NCI-H774 (cell line): ENCODE measurements at places on chromosomes 3 and 15.

- DNase-seq = no peak
Observed at GRCh38 chr3:122235147-122235546, 51.7 kb downstream of the CASR start.

DNA sequence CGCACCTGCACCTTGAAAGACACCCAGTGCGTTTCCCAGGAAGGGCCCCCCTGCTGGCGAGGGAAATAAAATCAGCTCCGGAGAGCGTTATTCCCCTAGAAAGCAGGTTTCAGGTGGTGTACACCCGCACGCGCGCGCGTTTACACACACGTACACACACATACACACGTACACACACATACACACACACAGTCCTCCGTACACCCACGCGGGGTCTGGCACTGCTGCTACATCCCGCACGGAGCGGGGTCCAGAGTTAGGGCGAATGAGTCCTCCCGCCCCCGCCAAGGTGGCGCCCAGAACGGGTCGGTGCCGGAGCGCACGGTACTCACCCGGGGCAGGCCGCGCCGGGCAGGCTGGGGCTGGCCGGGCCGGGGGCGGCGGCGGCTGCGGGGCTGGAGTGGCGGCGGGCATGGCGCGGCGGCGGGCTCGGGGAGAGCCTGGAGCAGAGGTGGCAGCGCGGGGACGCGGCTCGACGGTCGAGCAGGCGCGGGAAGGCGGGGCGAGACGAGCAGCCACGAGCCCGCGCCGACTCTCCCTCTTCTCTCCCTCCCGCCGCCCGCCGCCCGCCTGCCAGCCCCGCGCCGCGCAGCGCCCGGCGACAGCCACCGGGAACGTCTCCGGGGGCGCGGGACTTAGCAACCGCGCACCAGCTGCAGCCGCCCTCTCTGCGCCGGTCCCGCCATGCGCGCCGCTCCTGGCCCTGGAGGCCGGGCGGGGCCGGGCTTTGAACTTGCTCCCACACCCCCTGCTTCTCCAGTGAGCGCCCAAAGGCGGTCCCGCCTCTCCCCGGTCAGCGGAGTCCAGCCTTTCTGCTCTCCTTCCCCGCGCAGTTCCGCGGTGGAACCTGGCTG is at the start of gene DCLK3:
DCLK3 (minus strand) TSS at position 704 of the 854 bp plus-strand sequence; CDS start at position 414, 290 bp downstream.
- DNase-seq = no peak

- no peak for DNase-seq
Observed at GRCh38 chr3:160331127-160331937, 67.7 kb downstream of the IFT80 start.

- DNase-seq = no peak
Observed at GRCh38 chr3:25419251-25419650, 8.8 kb upstream of the RARB start.

GRCh38 chr3:11086856-11087255 is 67.4 kb upstream of the HRH1 start:
- no peak for DNase-seq

- DNase-seq = no peak
Observed at GRCh38 chr15:97995881-97996603, 35.5 kb downstream of the ARRDC4 start.

DNA sequence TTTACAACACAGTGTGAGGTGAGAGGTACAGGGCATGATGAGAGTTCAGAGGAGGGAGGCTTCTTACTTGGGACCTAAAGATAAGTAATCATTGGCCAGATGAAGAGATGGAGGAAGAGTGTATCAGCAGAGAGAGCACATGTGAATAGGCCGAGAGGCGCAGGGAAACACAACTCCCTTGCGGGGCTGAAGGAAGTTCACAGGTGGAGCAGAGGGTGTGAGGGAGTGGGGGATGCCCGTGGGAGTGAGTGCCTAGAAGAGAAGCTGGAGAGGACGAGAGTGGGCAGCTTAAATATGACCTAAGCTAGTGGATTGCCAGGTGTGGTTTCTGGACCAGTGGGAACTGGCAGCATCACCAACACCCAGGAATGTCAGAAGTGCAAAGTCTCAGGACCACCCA is 98.2 kb upstream of the TBC1D5 start:
- no peak for DNase-seq

DNA sequence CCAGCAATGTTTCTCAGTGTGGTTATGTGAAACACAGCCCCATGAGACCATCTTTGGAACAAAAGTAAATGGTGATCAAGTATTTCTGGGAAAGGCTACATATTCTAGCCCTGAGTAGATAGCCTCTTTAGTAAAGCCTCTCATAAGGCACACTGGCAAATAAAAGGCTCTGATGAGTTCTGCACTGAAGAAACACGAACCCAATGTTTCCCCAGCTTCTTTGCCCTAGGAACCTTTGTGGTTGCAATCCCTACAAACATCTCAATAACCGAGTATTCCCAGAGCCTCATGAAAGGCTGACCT is 41.8 kb downstream of the RAB6B start:
- DNase-seq = no peak

DNA sequence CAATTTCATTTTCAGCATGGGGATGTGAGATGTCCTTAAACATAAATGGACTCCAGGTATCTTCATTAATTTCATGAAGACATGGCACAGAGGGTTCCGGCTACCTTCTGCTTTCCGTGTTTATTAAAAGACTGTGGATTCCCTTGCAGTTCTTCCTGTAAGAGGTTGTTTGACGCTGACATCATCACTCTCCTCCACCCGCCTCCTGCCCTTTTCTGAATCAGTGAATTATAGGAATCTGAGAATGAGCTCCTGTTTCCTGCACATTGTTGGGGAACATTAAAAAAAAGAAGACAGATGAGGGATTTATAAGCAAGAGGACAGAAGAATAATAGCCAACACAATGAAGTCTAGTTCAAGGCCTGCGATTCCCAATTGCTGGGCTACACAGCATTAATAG is 191.3 kb downstream of the LPP start:
- DNase-seq = no peak

GRCh38 chr3:126658584-126658983 is 3.7 kb upstream of the TXNRD3 start:
- no peak for DNase-seq

DNA sequence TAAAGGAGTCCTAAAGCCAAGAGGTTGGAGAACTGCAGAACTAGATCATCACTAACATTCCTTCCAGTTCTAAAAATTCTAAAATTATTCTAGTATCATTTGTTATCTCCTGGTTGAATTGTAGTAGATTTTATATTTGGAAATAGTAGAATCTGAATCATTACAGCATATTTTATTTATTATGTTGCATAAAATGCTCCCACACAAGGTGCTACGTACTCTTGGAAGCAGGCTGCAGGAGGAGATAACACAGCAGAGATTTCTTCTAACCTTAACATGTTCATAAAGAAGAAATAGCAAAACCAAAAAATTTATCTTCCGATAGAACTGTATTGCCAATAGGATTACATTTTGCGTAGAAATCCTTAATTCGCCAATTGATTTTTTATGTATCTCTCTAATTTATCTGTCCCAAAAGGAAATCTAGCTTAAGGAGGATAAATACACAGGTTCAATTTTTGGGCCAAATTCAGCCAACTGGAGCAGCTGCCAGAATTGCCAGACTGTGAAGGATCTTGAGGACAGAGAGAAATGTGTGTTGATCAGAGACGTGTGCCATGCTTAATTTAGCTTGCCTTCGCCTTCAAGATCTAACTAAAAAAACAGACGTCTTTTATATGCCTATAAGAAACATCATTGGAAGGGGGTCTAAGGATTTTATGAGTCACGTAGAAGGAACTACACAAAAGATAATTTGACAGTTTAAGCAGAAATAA is 134.4 kb upstream of the MITF start:
- DNase-seq = no peak

DNA sequence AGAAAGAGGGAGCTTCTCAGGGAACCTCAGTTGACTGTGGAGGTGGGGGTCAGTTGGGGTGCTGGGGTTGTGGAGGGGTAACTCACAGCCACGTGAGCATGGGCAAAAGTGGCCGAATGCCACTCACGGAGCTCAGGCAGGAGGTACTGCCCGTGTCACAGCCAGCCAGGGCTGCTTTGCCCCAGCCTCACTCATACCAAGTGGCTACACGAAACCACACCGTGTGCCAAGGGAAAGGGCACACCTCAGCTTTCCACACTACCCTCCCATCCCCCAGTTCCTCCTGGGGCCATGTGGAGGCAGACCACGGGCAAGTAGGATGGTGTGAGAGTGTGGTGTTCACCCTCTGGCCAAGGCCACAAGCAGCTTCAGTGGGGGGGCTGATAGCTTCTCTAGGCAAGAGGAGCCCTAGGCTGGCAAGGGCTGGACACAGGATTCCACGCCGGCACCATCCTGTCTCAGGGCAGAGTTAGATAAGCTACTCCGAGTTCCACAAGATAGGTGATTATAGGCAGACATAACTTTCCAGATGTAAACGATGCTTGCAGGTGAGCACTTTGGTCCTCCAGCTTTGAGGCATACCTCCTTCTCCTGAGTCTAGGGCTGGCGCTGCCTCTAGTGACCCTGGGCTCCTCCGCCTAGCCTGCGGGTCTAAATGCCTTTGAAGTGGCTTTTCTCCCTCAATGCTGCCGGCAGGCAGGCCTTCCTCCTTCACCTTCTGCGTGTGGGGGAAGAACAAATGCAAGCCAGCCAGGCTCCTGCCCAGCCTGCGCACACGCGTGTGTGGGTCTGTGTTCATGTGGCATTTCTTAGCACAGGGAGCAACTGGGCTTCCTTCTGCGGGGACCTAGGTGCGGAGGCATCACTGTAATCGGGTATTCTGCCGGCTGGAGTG is 25.0 kb downstream of the RGMA start:
- no peak for DNase-seq

GRCh38 chr15:63035253-63035652 is 7.3 kb upstream of the TPM1 start:
- DNase-seq = no peak

DNA sequence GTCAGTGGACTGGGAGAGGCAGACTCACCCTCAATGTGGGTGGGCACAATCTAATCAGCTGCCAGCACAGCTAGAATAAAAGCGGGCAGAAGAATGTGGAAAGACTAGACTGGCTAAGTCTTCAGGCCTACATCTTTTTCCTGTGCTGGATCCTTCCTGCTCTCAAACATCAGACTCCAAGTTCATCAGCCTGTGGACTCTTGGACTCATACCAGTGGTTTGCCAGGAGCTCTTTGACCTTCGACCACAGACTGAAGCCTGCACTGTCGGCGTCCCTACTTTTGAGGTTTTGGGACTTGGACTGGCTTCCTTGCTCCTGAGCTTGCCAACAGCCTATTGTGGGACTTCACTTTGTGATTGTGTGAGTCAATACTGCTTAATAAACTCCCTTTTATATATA is 68.0 kb downstream of the CNTN3 start:
- DNase-seq = no peak

DNA sequence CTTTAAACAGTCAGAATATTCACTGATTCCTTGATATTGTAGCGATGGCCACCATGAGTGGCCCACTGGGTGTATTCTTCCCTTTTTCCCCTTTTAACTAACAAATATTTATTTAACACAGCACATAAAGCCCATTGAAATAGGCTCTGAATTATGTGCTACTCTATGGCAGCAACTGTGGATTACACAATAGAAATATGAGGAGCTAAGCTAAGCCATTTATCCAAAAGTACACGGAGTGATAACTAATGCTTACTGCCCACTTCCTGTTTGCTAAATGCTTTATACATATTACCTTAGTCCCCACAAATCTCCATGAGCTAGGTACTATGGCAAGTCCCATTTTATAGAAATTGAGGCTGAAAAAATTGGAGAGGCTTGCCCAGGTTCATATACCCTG is 17.9 kb downstream of the ILDR1 start:
- DNase-seq = peak; percentile 49

- no peak for DNase-seq
Observed at GRCh38 chr15:76163457-76164295, 103.9 kb downstream of the TMEM266 start.

DNA sequence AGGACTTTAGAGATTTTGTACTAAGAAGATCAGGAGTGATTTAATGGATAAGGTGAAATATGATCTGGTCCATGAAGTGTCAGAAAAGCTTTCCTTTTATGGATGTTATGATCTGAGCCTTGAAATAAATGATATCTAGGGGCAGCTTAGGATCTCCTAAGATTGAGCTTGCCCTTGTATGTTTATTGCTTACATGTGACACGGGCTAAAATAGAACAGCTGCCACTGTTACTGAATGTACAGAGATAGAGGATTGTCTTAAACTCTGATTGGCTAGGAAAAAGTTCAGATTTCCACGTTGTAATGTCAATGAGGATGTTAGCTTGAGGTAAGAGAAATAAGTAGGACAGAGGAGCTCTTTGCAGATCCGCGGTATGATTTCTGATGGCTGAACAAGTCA is 8.8 kb downstream of the FYTTD1 start:
- DNase-seq = no peak

GRCh38 chr3:141625506-141625905 is 112.6 kb upstream of the RNF7 start:
- DNase-seq = no peak

DNA sequence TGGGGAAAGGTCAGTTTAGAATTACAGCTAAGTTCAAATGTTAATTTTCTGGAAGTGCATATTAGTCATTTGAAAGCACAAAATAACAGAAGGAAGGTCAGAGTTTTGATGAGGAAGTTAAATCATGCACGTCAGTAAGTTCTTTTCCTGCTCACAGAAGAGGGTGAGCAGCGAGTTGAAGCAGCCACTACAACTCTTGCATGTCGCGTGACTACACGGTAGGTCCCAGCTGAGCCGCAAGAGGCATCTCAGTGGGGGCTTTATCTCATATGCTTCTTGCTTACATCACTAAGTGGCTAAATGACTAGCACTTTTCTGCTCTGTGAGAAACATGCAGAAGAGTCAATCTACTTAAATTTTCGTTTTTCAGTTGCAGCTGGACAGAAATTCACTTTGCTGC is 21.3 kb upstream of the SEC62 start:
- DNase-seq = no peak
